ENCODE measurements at places on chromosomes 7 and 10.

DNA sequence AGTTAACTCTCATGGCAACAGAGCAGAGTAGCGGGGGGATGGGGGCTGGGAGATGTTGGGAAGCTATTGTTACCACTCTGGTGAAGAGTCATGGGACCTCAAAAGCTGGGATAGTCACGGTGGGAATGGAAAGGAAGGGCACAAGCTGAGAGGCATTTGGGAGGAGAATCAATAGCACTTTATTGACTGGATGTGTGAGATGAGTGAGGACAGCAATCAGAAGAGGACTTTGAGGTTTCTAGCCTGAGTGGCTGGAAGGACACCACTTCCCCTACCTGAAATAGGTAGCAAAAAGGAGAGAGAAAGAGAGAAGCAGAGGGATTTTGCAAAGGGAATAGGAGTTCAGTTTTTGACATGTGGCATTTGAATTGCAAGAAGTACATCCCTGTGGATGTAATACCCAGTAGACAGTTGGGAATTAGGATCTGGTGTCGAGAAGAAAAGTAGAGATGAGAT, 27.2 kb downstream of the SCD start:
- no peak for DNase-seq

GRCh38 chr7:50467817-50468610, 17.9 kb upstream of the FIGNL1 start:
- peak; percentile 46 for DNase-seq

- no peak for DNase-seq
These were observed 291.3 kb downstream of the SEMA3D start for GRCh38 chr7:84895563-84895962.

DNA sequence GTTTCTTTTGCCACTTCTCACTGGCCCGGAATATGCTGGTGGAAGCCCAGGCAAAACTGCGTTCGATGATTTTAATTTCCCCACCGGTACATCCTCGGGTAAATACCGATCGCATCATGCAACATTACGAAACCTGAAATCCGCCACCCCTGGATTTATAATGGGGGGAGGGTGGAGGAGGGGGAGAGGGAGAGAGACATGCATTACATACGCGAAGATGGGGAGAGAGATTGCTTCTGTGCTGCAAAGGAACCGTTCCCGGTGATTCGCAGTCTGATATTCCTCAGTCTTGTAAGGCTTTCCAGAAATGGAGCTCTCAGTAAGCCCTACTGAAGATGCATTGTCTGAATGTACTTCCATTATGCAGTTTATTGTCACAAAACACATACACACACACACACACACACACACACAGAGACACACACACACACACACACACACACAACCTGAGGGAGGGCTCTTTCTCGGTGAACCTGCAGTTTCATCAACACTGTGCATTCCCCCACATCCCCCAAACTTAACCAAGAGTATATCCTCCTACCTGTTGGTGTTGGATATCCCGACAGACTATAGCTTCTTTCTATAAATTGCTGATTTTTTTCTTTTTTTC, 741 bp downstream of the GPR85 start:
- no peak for DNase-seq

GRCh38 chr10:80493522-80494051, 39.5 kb downstream of the TSPAN14 start:
- DNase-seq = no peak

DNA sequence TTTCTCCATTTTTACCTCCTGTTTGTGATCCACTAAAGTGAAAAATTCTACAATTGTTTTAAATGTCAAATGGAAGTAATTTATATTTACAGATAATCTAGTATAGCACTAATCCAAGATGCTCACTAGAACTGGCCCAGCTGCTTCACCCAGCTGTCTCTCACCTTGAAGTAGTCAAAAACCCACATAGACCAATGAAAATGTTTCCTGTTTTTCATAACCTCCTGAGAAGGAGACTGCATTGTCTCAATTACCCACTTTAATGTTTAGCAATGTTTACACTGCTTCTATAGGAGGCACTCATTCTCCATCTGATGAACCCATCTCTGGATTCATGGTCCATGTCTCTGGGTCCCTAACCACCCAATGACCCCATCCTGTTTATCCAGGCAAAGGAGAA, 56.1 kb upstream of the ADO start:
- no peak for DNase-seq

All from forelimb muscle (tissue), 1 donor.